ENCODE measurements at places on chromosomes 5 and 9.

GRCh38 chr9:104339692-104340091 lies 164.4 kb upstream of the OR13F1 start:
- no peak for DNase-seq

- no peak for DNase-seq
Measured at GRCh38 chr9:25994605-25995004, 316.4 kb upstream of the TUSC1 start.

DNA sequence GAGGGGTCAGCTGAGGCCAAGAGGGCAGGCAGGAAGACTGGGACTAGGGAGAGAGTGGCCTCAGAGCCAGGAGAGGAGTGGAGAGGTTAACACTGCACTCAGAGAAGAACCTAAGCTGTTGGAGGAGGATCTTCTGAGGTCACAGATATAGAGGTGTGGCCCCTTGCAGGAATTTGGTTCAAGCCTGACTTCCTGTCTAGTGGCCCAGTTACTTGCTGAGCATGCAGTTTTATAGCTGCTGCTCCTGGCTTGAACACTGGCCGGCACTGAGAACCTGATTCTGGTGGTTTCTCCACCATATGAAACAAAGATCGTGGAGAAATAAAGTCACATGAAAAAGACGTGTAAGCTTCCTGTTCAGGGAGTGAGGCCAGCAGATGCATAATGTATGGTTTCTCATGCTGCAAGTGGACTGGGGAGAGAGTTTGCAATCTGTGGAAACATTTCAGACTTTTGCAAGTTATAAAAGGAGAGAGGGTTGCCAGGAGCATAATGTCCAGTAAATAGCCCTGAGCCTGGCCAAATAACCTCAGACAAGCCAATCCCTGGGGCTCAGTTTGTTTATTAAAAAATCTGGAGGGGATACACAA lies 82.6 kb downstream of the GALNT10 start:
- DNase-seq = no peak

DNA sequence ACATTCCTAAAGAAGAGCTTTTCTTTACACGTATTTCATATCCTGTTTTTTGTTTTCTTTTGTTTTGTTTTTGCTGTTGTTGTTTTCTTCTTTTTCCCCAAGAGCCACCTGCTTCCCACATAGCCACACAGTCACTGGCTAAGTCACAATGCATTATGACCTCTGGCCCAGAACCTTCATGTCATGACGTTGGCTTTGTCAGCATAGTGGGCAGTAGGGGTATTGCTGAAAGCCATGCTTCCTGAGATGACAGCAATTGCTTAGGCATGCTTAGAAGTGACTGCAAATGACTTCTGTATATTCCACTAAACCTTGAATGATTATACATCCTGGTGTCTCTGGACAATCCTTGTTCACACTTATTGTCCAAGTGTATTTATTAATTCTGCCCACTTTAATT lies 375.8 kb downstream of the TAF11L14 start:
- no peak for DNase-seq

- DNase-seq = no peak
Measured at GRCh38 chr5:96745844-96746531, 61.8 kb downstream of the ERAP1 start.

DNA sequence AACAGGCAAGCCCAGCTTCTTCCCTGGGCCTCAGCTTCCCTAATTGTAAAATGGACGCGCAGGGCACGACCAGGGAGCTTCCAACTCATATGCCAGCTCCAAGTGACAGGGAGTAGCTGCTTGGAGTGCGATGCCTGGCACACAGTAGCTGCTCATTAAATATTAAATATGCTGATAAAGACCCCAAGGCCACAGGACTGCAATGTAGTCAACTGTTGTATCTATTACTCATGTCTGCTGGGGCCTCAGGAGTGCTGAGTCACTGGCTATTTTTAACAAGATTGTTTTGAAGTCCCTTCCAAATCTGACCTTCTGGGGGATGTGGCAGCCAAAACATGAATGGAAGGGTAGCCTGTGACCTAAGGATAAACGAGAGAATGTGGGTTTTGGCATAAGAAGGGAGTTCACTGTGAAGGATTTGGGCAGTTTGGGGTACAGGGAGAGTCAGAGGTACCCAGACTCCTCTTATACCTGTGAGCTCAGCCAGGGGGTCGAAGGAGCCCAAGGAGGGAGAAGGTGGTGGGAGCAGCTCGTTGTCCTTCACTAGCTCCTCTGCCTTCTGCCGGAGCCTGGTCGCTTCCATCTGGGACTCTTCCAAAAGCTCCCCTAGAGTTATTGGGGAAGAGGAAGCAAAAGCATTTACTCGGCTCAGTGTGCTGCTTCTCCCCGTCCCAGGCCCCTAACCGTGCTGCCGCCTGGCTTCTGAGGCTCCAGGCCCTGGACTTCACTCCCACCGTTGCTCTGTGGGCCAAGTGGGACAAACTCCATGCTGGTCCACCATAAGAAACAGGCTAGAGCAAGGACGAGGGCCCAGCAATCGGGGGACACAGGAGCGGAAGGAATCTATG lies 17.5 kb downstream of the TNIP1 start:
- DNase-seq = no peak

GRCh38 chr5:61994171-61994570 lies 311.8 kb upstream of the KIF2A start:
- no peak for DNase-seq

DNA sequence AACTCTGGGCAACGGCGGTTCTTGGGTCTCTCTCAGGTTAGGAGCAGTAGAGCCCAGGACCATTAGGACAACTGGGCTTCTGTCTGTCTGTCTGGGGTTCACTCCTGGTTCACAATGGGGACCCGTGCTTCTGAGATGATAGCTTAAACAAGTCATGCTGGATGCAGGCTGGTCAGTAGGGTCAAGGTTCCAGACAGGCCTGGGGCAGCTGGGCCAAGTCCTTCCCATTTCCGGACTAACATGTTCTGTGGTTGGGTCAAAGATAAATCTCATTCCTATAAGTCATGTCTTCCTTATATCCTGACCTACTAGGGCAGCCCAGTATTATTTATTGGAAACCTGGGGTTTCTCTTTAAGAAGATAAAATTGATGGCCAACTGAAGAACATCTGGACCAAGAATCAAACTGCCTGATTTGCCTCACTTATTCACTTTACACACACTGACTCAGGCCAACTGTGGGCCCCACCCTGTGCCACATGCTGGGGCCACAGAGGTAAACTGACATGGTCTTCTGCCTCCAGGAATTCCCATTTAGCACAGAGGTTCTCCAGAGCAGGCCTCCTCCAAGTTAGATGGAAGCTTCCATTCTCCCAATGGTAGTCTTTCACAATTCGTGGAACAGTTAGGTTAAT lies 8.3 kb downstream of the HDHD3 start:
- DNase-seq = no peak

GRCh38 chr9:93810028-93810971 lies 144.9 kb downstream of the BARX1 start:
- DNase-seq = no peak

- DNase-seq = no peak
Measured at GRCh38 chr9:30039712-30040111, 2344.7 kb upstream of the ACO1 start.

- DNase-seq = no peak
Measured at GRCh38 chr5:151078490-151079262, 2.2 kb downstream of the TNIP1 start.

DNA sequence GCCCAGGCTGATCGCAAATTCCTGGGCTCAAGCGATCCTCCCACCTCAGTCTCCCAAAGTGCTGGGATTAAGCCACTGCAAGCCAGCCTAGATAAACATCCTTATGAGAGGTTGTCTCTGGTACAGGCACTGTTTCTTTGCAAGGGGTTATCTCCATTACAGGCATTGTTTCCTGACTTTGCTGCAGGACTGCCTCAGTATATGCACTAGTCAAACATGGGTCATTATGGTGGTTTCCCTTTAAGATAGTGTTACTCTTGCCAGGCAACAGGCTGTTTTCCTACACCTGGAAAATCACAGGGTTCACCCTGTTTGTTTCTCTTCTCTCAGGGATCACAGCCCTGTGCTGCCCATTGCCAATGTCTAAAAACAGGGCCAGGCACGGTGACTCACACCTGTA lies 7.8 kb upstream of the CLTB start:
- DNase-seq = no peak

- no peak for DNase-seq
Measured at GRCh38 chr9:94005272-94005901, 50.2 kb upstream of the BARX1 start.

DNA sequence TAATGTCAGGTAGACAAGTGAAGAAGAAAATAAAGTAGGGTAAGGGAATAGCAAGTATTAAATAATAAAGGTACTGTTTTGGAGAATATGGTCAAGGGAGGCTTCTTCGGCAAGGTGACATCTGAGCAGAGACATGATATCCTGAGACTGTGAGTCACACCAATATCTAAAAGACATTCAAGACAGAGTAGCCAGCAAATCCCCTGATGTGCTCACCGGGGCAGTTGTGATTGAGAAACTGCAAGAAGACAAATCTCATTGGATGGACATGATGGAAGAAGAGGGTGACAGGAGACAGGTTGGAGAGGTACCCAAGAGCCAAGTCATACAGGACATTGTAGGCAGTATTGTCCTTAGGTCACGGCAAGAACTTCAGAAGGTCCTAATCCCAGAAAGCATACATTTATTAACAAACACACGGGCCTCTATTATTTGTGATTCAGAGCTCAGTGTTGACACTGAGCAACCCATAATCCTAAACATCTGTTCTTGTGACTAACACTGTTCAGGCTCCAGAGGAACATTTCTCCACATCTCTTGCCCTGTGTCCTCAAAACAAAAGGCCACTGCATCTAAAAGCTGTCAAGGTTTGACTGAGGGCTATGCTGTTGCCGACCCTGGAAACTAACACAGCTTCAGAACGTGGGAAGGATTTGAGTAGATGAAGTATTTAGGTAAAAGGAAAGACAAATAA lies 258.7 kb upstream of the CLINT1 start:
- no peak for DNase-seq

DNA sequence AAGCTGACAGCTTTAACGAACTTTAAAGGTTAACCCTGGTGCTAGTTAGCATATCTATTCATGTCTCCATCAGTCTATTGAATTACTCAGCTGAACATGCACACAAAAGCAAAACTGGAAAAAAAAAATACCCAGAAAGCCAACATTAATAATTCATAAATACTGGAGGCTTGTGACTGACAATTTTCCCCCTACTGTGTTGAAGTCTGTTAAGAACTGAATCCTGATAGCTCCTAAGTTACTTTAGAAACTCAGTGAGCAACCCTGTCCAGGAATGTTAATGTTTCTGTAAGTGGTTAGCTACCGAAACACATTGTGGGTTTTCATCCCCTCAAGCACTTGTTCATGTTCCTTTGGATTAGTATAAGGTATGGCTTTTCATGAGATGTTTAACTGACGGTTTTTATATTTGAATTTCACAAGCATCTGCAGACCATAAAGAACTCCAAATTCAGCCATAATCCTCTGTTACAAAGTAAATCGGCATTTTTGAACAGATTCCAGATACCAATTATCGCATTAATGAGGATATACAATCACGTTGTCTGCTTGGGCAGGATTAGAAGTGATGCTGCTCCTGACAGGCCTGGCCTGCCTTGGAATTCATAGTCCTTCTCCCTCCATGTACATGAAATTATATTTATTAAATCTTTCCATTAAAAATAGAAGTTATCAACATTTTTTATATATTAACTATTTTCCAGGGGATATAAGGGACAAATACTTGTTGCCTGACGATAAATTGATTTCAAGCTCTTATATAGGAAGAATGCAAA lies 331.2 kb downstream of the TLE4 start:
- DNase-seq = no peak

- no peak for DNase-seq
Measured at GRCh38 chr5:126801174-126801991, 24.4 kb downstream of the LMNB1 start.

GRCh38 chr9:87556039-87556438 lies 58.4 kb downstream of the DAPK1 start:
- no peak for DNase-seq

DNA sequence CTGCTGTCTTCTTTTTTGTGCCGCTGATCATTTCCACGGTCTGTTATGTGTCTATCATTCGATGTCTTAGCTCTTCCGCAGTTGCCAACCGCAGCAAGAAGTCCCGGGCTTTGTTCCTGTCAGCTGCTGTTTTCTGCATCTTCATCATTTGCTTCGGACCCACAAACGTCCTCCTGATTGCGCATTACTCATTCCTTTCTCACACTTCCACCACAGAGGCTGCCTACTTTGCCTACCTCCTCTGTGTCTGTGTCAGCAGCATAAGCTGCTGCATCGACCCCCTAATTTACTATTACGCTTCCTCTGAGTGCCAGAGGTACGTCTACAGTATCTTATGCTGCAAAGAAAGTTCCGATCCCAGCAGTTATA lies 17.1 kb downstream of the F2R start:
- no peak for DNase-seq

- no peak for DNase-seq
Measured at GRCh38 chr5:82717738-82718137, 359.5 kb downstream of the TMEM167A start.

- no peak for DNase-seq
Measured at GRCh38 chr5:123264394-123264793, 158.8 kb downstream of the CEP120 start.

DNA sequence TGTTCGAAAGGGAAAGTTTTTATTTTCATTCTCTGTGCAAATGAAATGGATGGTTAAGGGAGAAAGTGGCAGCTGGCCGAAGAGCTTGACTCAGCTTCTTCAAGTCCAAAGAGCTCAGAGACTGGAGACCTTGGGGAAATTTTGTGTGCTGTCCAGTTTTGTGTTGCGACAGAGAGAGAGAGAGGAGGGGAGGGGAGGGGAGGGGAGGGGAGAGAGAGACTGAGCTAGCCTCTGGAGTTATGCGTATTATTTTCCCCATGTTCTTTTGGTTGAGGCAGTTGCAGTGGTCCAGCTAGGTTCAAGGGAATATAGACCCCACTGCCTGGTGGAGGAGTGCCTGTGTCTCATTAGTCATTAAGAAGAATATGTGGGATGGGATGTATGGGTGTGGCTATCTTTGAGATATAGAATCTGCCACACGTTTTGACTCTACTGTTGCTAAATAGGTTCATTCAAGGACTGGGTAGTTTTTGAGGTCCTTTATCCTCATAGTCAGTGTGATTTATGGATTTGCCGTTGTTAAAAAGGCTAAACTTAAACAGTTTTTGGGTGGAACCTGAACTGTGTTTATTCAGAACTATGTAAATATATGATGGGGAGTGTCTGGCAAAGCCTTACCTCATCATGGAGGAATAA lies 69.7 kb downstream of the ARHGAP26 start:
- no peak for DNase-seq

DNA sequence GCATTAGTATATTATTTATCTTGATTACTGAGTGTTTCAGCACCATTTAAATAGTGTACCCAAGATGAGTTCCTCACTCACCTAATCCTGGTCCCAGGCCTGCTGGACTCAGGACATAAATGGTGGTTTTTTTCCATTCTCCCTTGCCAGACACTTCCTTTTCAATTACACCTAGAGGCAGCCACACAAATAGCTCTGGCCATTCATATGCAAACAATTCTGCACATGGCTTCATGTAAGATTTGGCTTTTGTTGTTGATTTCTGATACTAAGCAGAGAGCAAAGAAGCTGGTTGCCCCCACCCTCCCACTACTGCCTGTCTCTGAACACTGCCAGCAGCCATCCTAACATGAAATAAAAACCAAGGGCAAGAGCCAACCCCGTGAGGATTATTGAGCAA lies 180.4 kb downstream of the SEMA5A start:
- DNase-seq = no peak

GRCh38 chr5:91146905-91147600 lies 236.1 kb downstream of the ARRDC3 start:
- DNase-seq = no peak
